ENCODE measurements at places on chromosomes 4 and X. TPM values are rescaled to one million over a fixed set of nuclear protein-coding genes. Genes with fewer than 3 reads are reported as not detected.

GRCh38 chr4:6395466-6396228 lies 76.8 kb downstream of the PPP2R2C start:
- H3K4me3 ChIP-seq, result no peak overlapping the region
- DNase-seq, result no peak
- peaks cover 40% of the 10 kb centered on the region for H3K27me3 ChIP-seq
- H3K4me1 ChIP-seq, result no peaks in the 10 kb centered on the region
- no peak overlapping the region for H3K27ac ChIP-seq
- no peaks in the 10 kb centered on the region for H3K36me3 ChIP-seq

DNA sequence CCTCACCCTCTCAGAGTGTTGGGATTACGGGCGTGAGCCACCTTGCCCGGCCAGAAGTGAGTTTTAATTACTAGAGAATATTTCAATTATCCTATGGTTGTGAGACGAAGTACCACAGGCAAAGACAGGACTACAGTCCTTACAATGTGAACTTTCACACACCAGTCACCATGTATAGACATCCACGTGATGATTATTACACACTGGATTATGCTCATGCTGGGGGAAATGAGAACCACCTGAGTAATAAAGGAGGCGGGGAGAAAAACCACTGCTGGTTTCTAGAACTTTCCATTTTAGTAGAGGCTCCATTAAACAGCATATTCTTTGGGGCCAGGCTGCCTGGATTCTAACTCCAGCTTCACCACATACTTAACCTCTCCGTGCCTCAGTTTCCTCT lies 42.5 kb upstream of the TLR2 start:
- no peak overlapping the region for H3K27ac ChIP-seq
- DNase-seq, result no peak
- H3K36me3 ChIP-seq, result no peaks in the 10 kb centered on the region
- no peaks in the 10 kb centered on the region for H3K27me3 ChIP-seq
- H3K4me1 ChIP-seq, result peaks cover 3% of the 10 kb centered on the region

DNA sequence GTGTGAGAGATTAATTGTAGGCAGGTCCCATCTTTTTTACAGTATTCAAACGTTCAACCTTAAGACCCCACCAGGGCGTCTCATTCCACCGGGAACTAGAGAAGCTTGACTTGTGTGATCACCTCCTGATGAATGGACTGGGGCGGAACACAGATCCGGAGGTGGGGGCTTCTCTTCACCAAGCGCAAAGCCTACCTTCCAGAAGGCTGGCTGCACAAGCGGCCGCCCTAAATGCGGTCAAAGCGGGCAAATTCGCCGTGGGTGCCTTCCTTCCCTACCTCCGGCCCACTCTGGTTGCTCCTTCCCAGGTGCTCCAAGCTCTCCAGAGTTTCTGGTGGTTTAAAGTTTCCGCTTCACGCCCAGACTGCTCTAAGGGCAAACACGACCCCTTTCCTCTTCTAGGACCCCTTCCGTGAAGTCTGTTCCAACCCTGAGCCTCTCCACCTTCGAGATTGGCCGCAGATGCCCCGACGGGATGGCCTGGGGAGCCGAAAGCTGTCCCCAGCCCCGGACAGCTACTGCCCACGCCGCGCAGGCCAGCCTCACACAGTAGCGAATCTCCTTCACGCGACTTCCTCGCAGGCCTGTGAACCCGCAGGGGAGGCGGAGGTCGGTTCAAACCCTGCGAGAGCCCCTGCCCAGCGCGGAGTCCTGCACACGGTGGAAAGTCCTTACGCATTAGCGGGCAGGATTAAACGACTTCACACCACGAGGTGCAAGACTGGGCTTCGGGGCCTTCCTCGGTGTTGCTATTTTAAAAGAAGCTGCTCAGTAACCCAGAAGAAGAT lies 1.6 kb upstream of the WWC2 start:
- H3K4me3 ChIP-seq, result peak overlapping the region; percentile 55
- peaks cover 6% of the 10 kb centered on the region for H3K4me1 ChIP-seq
- DNase-seq, result peak; percentile 0
- H3K27me3 ChIP-seq, result peaks cover 16% of the 10 kb centered on the region
- no peak overlapping the region for H3K27ac ChIP-seq
- H3K36me3 ChIP-seq, result no peaks in the 10 kb centered on the region

DNA sequence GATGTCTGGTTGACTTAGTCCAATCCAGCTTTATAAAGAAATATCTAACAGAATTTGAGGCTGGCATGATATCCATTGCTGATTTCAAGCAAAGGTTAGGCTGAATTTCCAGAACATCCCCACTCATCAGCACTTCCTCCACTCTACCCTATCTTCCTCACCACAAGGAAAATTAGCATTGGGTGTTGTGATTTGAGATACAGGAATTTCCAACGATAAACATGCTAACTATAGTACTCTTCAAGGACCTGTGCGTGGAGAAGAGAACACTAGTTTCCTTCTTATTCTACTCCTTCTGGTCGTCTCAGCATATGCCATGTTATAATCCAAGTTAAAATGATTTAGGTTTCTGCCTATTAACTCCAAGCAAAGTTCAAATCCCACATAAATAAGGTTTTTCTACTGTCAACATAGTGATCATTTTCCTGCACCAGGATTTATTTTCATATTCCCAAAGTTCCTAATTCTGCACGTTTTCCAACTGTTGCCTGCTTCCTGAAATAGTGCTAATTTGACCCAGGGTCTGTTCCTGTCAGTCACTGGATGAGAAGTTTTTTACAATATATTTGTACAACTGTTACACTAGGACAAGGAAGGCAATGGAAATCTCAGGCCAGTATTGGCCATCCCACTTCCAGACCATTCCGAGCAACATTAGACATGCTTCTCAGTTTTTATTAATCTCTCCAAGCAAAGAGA lies 177.6 kb upstream of the EDNRA start:
- no peaks in the 10 kb centered on the region for H3K36me3 ChIP-seq
- H3K4me1 ChIP-seq, result no peaks in the 10 kb centered on the region
- DNase-seq, result no peak
- H3K27ac ChIP-seq, result no peak overlapping the region
- H3K4me3 ChIP-seq, result no peak overlapping the region

GRCh38 chr4:164780839-164781238 lies 26.9 kb downstream of the SMIM31 start:
- H3K27me3 ChIP-seq, result no peaks in the 10 kb centered on the region
- H3K4me3 ChIP-seq, result no peak overlapping the region
- no peak overlapping the region for H3K27ac ChIP-seq
- H3K4me1 ChIP-seq, result no peaks in the 10 kb centered on the region

- H3K4me3 ChIP-seq, result no peak overlapping the region
- no peak overlapping the region for H3K27ac ChIP-seq
- no peaks in the 10 kb centered on the region for H3K4me1 ChIP-seq
- no peak for DNase-seq
These were observed 1272.7 kb downstream of the C4orf33 start for GRCh38 chr4:130368668-130369067.

- DNase-seq, result no peak
- no peaks in the 10 kb centered on the region for H3K36me3 ChIP-seq
- no peak overlapping the region for H3K4me3 ChIP-seq
- H3K27ac ChIP-seq, result no peak overlapping the region
These were observed 12.8 kb downstream of the TMPRSS11E start for GRCh38 chr4:68460085-68460484.

- no peak overlapping the region for H3K27ac ChIP-seq
- H3K4me1 ChIP-seq, result no peaks in the 10 kb centered on the region
These were observed 11.2 kb upstream of the MED14 start for GRCh38 chrX:40746521-40746920.

DNA sequence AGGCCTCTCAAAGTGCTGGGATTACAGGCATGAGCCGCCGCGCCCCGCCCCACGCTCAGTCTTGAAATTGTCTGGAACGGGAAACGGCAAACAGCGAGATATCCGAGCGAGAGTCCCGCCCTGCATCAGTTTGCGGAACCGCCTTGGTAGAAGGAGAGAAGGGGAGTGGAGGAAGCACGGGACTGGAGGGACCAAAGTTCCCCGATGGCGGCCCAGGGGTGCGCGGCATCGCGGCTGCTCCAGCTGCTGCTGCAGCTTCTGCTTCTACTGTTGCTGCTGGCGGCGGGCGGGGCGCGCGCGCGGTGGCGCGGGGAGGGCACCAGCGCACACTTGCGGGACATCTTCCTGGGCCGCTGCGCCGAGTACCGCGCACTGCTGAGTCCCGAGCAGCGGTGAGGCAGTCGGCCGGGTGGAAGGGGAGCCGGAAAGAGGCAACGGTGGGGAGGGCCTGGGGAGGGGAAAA lies at the start of gene BST1:
Gene BST1, plus strand, starts transcription at position 125 of the 463 bp plus-strand sequence. Its CDS starts 80 bp downstream, at position 205.
- DNase-seq, result peak; percentile 52
- no peaks in the 10 kb centered on the region for H3K27me3 ChIP-seq
- no peaks in the 10 kb centered on the region for H3K4me1 ChIP-seq
- no peaks in the 10 kb centered on the region for H3K36me3 ChIP-seq

DNA sequence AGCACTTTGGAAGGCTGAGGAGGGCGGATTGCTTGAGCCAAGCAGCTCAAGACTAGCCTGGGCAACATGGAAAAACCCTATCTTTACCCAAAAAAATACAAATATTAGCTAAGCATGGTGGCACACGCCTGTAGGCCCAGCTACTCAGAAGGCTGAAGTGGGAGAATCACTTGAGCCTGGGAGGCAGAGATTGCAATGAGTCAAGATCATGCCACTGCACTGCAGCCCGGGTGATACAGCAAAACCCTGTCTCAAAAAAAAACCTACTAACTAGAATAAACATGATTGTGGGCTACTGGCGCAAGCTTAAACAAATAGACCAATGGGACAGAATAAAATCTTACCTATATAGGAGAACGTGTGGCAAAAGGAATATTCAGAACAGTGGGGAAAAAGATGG lies 7.3 kb downstream of the CDKL2 start:
- no peak overlapping the region for H3K4me3 ChIP-seq
- H3K4me1 ChIP-seq, result no peaks in the 10 kb centered on the region
- DNase-seq, result no peak
- no peaks in the 10 kb centered on the region for H3K36me3 ChIP-seq
- H3K27ac ChIP-seq, result no peak overlapping the region

- H3K27ac ChIP-seq, result no peak overlapping the region
- no peak overlapping the region for H3K4me3 ChIP-seq
- DNase-seq, result peak; percentile 13
- H3K4me1 ChIP-seq, result no peaks in the 10 kb centered on the region
- no peaks in the 10 kb centered on the region for H3K36me3 ChIP-seq
- H3K27me3 ChIP-seq, result no peaks in the 10 kb centered on the region
These were observed 147.6 kb upstream of the FRG1 start for GRCh38 chr4:189792924-189793618.

GRCh38 chr4:3736290-3736689 lies 29.9 kb upstream of the ADRA2C start:
- no peaks in the 10 kb centered on the region for H3K4me1 ChIP-seq
- no peak overlapping the region for H3K4me3 ChIP-seq
- H3K27ac ChIP-seq, result no peak overlapping the region
- no peak for DNase-seq
- H3K27me3 ChIP-seq, result no peaks in the 10 kb centered on the region

DNA sequence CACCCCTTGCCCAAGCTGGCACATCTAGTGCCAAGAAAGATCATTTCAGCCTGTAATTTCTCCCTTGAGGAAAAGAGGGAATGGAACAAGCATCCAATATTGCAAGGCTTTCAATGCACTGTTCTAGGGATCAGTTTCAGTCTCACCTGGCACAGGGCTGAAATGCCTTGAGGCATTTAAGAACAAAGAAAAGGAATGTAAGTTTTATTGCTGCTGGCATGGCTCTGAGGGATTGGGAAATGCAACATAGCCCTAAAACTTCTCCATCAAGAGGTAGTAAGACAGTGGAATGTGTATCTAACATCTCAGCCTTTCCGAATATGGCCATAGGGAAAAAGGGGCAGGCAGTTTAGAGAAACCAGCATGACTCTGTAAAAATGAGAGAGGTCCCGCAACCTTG lies 732.6 kb upstream of the LCORL start:
- no peak overlapping the region for H3K27ac ChIP-seq
- no peak overlapping the region for H3K4me3 ChIP-seq
- DNase-seq, result no peak
- no peaks in the 10 kb centered on the region for H3K4me1 ChIP-seq

GRCh38 chrX:25537699-25538098 lies 521.9 kb upstream of the ARX start:
- H3K4me3 ChIP-seq, result no peak overlapping the region
- no peaks in the 10 kb centered on the region for H3K36me3 ChIP-seq
- H3K27me3 ChIP-seq, result no peaks in the 10 kb centered on the region
- no peak overlapping the region for H3K27ac ChIP-seq
- no peaks in the 10 kb centered on the region for H3K4me1 ChIP-seq

DNA sequence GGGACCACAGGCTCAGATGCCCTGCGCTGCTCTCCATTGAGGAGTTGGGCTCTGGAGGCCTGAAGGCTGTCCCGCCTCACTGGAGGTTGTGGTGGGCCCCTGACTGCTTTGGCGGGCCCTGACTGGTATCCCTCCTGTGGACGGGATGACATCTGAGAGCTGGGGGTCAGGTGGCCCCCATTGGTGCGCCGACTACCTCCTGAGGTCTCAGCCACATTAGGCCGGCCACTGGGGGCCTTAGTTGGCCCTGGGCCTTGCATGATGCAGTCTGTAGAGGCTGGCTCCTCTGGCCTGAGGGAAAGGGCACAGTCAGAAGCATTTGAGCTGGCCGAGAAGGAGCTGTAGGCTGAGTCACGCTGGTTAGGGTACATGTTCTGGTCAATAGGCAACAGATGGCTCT lies 164.5 kb upstream of the DGKK start:
- H3K4me3 ChIP-seq, result no peak overlapping the region
- H3K36me3 ChIP-seq, result no peaks in the 10 kb centered on the region
- no peak for DNase-seq
- no peak overlapping the region for H3K27ac ChIP-seq

DNA sequence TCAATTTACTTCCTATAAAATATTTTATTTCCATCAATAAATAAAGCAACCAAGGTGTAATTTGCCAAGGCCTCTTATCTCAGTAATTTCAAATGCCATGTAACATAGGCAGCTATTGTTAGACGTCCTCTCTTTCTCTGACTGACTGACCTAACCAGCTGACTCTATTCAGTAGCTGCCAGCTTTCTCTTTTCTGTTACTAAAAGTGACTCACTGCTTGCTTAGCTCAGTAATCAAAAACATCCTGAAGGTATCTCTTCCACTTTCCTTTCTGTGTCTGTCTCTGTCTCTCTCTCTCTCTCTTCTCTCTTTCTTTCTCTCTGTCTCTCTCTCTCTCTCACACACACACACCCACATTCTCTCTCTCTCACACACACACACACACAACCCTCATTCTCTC lies 134.2 kb downstream of the SPOCK3 start:
- H3K4me1 ChIP-seq, result no peaks in the 10 kb centered on the region
- H3K27me3 ChIP-seq, result no peaks in the 10 kb centered on the region
- H3K4me3 ChIP-seq, result no peak overlapping the region
- no peaks in the 10 kb centered on the region for H3K36me3 ChIP-seq
- no peak overlapping the region for H3K27ac ChIP-seq

DNA sequence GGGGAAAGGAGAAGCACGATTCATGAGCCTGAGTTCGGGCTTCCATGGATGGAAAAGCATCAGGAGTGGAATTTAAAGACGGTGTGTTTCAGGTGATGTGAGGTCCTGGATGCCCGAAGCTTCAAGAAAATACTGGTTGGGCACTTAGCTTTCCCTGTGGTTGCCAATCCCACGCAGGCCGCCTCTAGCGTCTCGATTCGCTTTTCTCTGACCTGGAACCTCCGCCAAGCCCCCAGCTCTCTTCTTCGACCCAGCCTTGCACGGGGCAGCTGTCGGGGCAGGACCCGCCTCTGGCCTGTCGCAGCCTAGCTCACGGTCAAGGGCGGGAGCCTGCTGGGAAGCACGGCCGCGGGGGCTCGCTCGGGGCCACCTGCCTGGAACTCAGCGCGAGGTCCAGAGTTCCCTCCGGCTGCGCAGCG lies 308 bp upstream of the TLR2 start:
- no peak overlapping the region for H3K27ac ChIP-seq
- DNase-seq, result no peak
- peak overlapping the region; percentile 63 for H3K4me3 ChIP-seq
- H3K4me1 ChIP-seq, result peaks cover 16% of the 10 kb centered on the region

- no peaks in the 10 kb centered on the region for H3K27me3 ChIP-seq
- H3K4me1 ChIP-seq, result peaks cover 6% of the 10 kb centered on the region
- no peak overlapping the region for H3K4me3 ChIP-seq
- no peak for DNase-seq
These were observed 220.0 kb downstream of the PPP3CA start for GRCh38 chr4:101127176-101127790.

TEX13B gene
- not detected for total RNA-seq

CENPVL2 gene
- not detected for total RNA-seq

TRO gene
- total RNA-seq, result 0.68 TPM

Data from T-cell (primary cell).